T47D (cell line): ENCODE measurements at places on chromosomes 6 and 20.
A peak's percentile ranks its signal among the peaks of the same experiment; 100 is the strongest.

DNA sequence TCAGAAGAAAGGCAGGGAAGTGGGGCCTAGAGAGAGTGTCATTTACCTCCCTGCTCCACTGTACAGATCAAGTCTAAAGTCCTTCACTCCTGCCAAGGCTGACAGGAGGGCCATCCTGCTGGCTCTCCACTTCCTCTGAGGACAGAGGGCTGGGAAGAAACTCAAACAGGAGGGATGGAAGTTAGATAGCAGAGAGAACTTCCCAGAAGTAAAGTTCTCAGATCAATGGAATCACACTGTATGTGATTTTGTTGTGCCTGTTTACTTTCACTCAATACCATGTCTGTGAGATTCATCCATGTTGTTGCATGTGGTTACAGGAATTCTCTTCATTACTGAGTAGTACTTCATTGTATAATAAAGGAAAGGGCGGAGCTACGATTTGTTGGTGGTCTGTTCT, 32.3 kb upstream of the ZFAND3 start:
- no peak for DNase-seq

DNA sequence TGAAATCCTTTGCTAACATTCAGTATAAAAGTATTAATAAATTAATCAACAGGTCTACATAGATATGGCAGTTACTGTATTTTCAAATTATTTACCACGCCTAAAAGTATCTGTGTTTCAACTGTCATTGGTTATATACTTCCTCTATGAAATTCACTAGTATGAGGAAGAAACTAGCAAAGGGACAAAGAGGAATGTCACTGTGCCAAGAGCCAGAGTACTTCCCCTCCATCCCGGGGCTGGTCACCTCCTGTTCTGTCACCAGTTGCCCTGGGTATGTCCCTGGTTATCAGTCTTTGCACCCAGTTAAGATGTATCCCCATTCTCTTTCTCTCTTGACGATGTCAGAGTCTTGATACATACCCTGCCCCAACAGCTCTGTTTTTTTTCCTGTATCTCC, 476.8 kb upstream of the SOX4 start:
- DNase-seq, result no peak

- no peak for DNase-seq
Measured at GRCh38 chr6:167699141-167699931, 127.4 kb upstream of the AFDN start.

GRCh38 chr20:63431944-63432343, 40.5 kb downstream of the KCNQ2 start:
- no peak for DNase-seq

DNA sequence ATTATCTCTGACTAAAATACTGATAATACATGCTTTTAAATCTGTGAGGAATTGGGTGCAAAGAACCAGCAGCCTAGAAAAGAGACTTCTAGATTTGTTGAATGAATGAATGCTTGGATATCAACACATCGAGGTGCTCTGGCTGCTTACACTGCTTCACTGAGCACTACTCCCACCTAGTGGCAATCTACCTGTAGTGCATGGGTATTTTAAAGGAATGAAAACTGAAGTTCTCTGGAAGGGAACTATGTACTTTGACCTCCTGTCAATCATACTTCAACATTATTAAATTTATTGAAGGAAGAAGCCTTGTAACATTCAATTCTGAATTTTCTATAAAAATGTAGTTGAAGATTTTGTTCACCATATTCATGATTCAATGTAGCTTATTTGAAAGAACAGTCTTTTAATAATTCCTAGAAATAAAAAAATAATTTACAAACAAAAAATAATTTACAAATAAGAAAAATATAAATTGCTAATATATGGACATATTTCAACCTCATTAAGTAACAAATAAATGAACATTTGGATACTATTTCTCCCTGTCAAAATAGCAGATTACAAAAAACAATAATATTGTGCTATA, 111.2 kb upstream of the MMS22L start:
- DNase-seq, result peak; percentile 75

- DNase-seq, result no peak
Measured at GRCh38 chr6:118912646-118913045, 18.7 kb downstream of the ASF1A start.

- DNase-seq, result no peak
Measured at GRCh38 chr20:9739991-9740390, 98.9 kb downstream of the PAK5 start.

- no peak for DNase-seq
Measured at GRCh38 chr6:54262971-54263370, 45.3 kb upstream of the TINAG start.
